ENCODE measurements at places on chromosomes 3 and 15.

GRCh38 chr15:43508991-43509659, 8.3 kb upstream of the MAP1A start:
- no peak for DNase-seq

- DNase-seq = no peak
These were observed 51.7 kb downstream of the CLDN11 start for GRCh38 chr3:170470063-170471016.

GRCh38 chr15:77720655-77721054, 87.9 kb upstream of the LINGO1 start:
- no peak for DNase-seq

DNA sequence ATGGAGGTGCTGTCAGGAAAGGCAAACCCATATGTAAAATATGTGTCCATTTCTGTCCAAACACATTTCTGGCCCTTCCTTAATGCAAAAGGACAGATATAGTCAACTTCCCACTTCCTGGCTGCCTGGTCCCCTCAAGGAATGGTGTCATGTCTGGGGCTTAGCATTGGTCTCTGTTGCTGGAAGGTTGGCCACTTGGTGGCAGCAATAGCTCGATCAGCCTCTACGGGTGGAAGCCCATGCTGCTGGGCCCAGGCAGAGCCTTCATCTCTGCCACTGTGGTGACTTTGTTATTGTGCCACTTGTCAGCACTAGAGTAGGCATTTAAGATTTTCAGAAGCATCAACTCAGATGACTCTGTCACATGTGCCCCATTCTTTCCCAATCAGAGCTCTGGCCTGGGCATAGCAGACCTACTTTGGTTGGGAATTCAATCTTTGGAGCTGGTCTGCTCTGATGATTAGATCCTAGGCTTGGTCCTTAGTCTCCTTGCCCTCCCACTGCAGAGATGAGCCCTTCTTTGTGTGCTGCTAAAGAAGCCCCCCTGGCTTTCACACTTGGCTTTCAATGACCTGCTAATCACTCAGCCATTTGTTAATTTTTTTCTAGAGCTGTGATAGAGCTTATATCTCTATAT, 51.0 kb upstream of the SPSB4 start:
- DNase-seq = peak; percentile 9

DNA sequence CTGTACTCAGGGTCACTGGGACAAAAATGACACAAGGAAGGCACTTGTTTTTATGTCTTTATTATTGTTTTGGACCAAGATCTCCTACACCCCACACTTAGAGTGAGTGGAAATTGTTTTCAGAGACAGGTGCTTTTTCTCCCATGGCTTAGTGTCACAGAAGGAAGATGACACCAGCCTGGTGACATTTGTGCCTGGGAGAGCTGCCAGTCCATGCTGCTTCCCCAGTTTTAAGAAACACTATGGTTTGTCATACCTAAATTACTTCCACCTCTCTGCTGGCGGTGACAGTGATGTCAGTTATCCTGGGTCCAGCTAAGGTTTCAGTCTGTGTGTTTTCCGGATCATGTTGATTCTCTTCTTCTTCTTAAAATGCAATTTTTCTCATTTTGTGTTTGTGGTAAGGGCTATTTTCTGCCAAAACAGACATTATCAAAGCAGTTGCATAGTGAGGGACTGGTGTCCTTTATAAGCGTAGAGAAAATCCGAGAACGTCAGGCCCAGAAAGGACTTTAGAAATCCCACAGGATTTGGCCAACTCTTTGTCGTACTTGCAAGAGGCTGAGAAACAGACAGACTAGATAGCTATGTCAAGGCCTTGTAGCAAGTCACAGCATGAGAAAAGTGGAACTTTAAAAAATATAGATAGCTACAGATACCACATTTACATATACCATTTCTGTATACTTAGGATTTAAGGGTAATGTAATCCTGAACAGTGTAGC, 149.5 kb downstream of the TP63 start:
- no peak for DNase-seq

Measured in stimulated activated CD8-positive, alpha-beta memory T cell treated with anti-CD3 and anti-CD28 coated beads, Interleukin-12 subunit alpha, Interleukin-12 subunit beta, amount 100 ng/mL, for 1 hour (primary cell).